GM18507 (cell line): ENCODE measurements at places on chromosomes 1 and 21.

DNA sequence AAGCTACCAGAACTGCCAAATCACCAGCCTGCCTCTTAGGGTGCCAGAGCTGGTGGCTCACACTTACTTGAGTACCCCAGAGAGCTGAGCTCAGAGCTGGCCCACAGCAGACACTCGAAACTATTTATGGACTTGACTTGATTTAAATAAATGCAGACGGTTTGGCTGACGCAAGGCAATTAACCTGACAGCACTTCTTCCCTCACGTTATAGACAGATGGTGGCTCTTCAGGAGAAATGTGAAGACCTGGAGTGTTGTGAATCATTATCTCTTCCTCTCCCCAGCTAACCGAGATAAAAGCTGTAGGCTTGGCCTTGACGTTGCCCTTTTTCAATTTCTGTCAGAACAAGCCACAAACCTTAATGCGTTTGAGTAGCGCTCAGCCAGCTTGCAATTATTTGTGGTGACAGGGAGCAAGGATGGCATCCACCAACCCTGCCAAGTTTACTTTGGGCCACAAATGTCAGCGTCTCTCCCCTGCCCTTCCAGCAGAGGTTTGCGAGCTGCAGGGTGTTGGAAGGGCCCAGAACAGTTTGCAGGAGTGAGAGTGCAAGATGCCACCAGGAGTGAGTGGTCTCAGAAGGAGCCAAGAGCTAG lies 34.0 kb upstream of the BCAR3 start:
- DNase-seq: no peak

DNA sequence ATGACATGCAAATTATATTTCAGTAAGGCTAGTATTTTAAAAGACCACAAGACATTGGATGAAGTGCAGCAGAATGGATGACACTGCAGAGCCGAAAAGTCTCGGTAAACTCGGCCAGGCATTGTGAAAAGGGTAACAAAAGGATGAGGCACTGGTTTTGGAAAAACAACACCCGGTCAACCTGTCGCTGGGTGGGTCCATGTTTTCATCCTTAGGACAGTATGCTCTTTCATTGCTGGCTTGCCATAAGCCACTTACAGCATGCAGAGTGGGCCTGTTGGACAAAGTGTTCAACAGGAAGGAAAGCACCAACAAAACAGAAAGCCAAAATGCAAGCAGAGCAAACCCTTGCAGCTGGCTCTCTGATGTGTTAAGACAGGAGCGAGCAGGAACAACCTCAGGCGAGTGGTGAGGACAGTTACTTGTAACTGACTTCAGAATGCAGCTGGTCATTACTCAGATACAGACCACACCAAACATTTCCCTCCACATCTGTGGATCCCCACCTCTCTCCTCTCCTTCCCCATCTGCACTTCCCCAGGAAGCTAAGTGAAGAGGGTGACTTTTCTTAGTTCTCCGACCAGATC lies 2.9 kb upstream of the RCAN1 start:
- no peak for DNase-seq

GRCh38 chr1:116763116-116763786 lies 9.0 kb downstream of the CD2 start:
- DNase-seq: no peak

DNA sequence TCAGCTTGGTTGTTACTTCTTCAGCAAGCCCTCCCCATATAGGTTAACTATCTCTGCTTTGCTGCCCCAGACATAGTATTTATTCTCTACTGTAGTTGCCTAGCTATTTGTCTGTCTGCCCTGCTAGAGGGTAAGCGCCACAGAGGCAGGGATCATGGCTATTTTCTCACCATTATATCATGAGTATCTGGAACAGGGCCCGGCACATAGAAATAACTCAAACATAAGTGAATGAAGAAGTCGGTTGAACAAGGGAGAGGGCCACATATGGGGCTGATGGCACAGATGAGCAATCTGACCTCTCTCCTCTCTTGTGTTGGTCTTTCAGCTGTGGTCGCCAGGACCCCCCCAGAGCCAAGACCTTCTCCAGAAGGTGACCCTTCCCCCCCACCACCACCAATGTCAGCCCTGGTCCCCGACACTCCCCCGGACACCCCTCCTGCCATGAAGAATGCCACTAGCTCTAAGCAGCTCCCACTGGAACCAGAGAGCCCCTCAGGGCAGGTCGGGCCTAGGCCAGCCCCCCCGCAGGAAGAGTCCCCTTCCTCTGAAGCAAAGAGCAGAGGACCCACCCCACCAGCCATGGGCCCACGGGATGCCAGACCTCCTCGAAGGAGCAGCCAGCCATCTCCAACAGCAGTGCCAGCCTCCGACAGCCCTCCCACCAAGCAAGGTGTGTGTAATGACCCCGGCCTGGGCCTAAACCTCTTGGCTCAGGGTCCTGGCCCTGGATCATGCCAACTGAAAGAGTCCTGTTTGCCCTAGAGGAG lies 14.9 kb downstream of the MAP7D1 start:
- DNase-seq: no peak
